ENCODE measurements at places on chromosomes 6 and 20.

- no peak for DNase-seq
Observed at GRCh38 chr20:62989201-62989601, 17.6 kb downstream of the BHLHE23 start.

DNA sequence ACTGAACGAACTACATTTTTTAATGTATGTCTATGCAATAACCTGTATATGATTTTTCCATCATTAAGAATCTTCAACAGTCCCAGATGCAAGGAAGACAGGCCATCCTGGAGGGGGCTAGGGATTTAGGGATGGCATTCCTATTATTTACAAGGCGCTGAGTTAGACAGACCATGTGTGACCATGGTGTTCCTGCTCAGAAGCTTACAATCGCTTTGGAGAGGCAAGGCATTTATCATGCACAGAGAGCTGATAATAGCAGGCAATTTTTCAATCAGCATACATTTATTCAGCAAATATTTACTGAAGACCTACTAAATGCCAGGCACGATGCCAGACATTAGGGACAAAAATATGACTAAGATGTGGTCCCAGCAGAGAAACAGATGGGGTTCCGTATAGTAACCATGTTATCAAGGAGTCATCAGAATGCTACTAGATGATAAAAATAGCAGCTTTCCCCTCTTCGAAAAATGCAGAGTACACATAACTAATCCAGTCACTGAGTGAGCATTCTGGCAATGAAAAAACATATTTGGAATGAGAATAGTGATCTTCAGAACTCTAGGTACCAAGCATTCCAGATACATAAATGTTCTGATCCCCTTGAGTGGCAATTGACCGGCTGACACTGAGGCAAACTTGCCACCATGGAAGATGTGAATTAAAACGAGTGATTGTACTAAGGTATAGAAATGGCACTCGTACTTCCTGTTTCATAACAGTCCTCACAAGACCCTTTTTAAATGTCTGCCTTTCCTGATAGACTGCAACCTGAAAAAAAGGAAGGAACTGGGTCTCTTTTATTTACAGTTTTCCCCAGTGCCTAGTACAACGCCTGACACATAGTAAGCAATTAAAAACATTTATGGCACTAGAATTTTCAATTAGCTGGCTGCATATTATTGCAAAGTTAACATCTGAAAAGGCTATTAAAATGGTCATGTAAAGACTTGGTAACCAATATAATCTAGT, 135.7 kb downstream of the ATXN1 start:
- no peak for DNase-seq

GRCh38 chr6:159450815-159451465, 242.1 kb downstream of the SOD2 start:
- no peak for DNase-seq

- DNase-seq, result no peak
Observed at GRCh38 chr6:107652526-107653182, 162.7 kb downstream of the SOBP start.

DNA sequence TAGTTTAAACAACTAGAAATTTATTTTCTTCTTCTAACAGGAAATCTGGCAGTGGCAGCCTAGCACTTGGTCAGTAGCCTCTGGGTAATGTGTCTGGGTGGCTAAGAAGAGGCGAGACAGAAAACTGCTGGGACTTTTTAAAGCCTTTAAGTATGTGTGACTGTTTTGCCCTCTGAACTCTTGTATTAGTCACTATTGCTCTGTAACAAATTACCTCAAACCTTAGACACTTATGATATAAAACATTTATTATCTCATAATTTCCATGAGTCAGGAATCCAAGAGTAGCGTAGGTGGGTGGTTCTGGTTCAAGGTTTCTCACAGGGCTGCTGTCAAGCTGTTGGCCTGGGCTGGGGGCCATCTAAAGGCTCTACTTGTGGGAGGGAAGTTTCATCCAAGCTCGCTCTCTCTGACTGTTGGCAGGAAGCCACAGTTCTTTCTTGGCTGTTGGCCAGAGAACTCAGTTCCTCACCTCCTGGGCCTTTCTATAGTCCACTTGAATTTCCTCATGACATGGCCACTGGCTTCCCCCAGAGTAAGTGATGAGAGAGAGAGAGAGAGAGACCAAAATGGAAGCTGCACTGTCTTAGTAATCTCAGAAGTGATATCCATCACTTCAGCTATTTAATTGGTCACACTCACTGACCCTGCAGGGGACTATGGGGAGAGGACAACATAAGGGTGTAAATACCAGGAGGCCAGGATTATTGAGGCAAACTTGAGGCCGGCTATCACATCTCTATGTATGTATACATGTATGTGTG, 17.4 kb upstream of the TBC1D22B start:
- DNase-seq, result peak; percentile 15

- no peak for DNase-seq
Observed at GRCh38 chr6:137656735-137657134, 162.5 kb upstream of the OLIG3 start.

DNA sequence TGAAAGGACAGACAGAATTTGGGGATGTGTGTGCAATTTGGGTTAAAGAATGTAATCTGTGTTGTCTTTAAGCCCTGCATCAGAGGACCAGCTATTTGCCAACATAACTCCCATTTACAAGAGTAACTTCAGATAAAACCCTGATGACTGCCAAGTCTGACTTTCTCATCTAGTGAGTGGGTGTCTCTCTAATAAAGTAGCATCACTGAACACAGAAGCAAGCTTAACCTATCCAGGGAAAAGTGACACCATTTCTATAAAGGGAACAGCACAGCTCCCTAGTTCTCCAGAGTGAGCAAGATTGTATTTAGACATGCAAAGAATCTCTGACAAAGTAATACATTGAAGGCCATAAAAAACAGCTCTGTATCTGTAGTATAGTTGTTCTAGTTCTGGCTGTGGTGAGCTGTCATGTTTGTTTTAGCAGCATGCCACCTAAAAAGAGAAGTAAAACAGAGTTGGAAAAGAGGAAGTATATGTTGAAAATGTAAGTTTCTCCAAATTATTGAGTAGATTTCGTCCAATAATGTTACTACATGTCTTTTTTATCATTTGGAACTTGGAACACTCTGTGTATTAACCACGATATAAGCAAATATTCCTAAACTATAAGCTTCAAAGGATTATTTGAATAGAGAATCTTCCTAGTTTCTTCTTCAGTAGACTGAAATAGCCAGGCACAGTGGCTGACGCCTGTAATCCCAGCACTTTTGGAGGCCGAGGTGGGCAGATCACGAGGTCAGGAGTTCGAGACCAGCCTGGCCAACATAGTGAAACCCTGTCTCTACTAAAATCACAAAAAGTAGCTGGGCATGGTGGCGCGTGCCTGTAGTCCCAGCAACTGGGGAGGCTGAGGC, 8.8 kb upstream of the PIM1 start:
- DNase-seq, result no peak

GRCh38 chr6:10481101-10481500, 40.0 kb upstream of the GCNT2 start:
- no peak for DNase-seq

GRCh38 chr6:73694711-73695411, 1.1 kb upstream of the CD109 start:
- DNase-seq, result no peak

DNA sequence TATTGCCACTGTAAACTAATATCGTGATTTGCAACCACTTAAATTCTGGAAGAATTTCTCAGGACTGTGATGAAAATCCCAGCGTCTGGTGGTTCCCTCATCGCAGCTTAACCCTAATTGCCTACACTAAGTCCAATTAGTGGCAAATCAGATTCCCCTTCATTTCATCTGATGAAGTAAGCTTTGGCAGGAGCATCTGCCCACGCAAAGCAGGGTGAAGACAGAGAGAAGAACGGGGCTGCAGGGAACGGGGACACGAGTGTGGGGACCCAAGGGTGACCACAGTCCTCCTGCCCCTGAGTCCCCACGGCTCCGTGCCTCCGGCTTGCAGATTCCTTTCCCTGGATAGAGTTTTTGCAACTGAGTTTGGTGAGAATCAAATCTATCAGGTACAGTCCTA, 159.5 kb downstream of the LY86 start:
- no peak for DNase-seq

- no peak for DNase-seq
Observed at GRCh38 chr6:122947355-122947754, 48.7 kb upstream of the CLVS2 start.

- DNase-seq, result no peak
Observed at GRCh38 chr20:22523499-22524392, 60.6 kb downstream of the FOXA2 start.

DNA sequence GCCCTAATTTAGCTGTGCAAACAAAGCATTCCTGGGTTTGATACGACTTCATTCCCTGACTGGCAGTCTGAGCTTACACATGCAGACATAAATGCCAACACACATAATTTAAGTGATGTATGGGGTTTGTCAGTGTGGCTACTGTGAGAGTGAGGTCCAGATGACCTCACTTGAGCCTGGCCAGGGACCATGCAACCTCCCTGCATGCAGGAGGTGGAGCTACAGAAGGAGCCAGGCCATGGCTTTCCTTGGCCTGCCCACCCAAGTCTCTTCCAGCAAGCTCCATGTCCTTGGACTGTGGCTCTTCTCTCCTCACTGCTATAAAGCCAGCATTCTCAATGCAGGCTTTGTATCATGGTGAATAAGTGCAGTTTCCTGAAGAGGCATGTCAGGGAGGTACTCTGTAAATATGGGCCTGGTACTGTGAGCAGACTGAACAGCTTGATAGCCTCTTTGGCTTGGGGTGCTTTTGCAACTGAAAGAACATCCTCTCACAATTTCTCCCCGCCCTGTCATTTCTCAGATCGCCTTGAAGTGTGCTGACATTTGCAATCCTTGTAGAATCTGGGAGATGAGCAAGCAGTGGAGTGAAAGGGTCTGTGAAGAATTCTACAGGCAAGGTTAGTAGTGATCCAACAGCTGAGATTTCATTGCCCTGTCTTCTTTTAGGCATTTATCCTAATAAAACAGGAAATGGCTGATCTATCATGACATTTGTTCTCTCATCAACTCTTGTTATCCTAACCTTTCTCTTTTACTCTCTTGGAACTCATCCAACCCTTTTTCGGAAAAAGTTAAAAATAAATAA, 69.2 kb downstream of the MTFR2 start:
- DNase-seq, result no peak

- no peak for DNase-seq
Observed at GRCh38 chr20:7358670-7359069, 581.6 kb downstream of the HAO1 start.

- DNase-seq, result no peak
Observed at GRCh38 chr6:53593001-53593488, 48.1 kb upstream of the GCLC start.

DNA sequence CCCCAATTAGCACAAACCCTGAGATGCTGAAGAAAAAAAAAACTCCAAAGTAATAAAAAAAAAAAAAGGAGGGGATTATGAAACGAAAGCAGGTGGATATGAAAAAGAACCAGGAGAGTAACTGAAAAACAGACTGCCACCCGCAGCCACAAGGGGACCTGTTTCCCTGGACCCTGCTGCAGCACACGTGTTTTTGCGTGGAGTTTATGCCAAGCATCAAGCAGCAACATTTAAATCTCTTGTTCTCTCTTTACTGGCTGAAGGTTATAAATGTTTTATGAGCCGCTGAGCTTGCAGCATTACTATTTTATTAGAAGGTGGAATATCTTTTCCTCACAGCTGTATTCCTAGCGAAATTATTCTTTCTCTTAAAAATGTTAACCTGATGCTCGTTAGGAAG, 131.6 kb upstream of the OLIG3 start:
- DNase-seq, result no peak

- no peak for DNase-seq
Observed at GRCh38 chr6:53295176-53295575, 53.6 kb downstream of the ELOVL5 start.

- no peak for DNase-seq
Observed at GRCh38 chr6:43488667-43489276, 11.4 kb downstream of the TJAP1 start.

DNA sequence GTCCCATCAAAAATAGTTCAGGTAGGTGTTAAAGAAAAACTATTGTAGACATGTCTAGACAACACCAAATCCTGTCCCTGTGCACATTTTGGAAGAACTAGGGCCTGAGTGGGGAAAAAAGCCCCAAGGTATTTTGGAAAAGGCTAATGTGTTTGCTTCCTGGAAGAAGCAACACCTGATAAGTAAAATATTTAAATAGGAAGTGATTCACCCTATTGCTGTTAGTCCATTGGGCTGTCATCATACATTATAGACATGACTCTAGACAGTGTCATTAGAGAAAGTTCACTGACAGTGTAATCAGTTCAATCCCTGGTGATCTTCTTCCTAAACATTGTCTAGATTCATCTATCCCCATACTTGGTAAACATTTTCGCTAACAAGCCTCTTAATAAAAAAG, 465.3 kb downstream of the CBLN4 start:
- DNase-seq, result no peak

- no peak for DNase-seq
Observed at GRCh38 chr6:15458021-15458459, 204.8 kb downstream of the DTNBP1 start.

- DNase-seq, result no peak
Observed at GRCh38 chr6:53090576-53090975, 25.4 kb downstream of the FBXO9 start.

DNA sequence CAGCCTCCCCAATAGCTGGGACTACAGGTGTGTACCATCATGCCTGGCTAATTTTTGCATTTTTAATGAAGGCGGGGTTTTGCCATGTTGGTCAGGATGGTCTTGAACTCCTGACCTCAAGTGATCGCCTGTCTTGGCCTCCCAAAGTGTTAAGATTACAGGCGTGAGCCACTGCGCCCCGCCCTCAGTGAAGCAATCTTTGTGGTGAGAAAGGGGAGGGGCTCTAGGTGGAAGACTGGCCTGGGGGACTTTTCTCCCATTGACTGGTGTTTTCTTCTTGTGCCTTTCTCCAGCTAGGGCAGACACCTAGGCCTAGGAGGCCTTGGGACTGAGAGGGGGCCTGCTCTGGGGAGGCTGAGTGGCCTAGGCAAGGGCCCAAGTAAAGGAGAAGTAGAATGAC, 84.1 kb downstream of the DNAAF9 start:
- DNase-seq, result no peak

GRCh38 chr6:26031151-26031594, 56.1 kb upstream of the HFE start:
- DNase-seq, result no peak

- DNase-seq, result no peak
Observed at GRCh38 chr6:26141378-26141904, 54.2 kb downstream of the HFE start.

GRCh38 chr6:72675396-72675795, 53.5 kb downstream of the KCNQ5 start:
- DNase-seq, result no peak

GRCh38 chr20:58889798-58890517, 37.4 kb downstream of the GNAS start:
- DNase-seq, result no peak

DNA sequence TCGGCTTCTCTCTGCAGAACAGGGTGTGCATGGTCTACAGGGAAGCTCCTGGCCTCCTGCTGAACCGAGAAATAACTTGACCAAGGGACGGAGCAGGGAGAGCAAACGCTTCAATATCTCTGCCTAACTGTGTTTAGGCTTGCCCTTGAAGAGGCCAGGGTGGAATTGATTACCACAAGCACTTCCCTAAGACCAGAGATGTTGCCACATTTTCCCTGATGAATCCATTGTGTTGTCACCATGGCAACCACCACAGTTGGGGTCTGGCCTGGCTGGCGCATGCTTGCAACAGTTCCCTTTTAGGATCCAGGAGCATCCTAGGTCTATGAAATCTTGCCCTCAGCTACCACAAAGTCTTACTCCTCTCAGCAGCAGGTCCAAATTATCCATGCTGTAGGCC, 213.5 kb upstream of the SULF2 start:
- no peak for DNase-seq

- DNase-seq, result no peak
Observed at GRCh38 chr20:50551288-50551687, 41.1 kb downstream of the PTPN1 start.

Data from GM18507 (cell line).